NK-92 treated with Interleukin-12 subunit alpha and Interleukin-12 subunit beta, amount 100 ng/mL, for 24 hours (cell line): ENCODE measurements at places on chromosomes 16 and 17.

DNA sequence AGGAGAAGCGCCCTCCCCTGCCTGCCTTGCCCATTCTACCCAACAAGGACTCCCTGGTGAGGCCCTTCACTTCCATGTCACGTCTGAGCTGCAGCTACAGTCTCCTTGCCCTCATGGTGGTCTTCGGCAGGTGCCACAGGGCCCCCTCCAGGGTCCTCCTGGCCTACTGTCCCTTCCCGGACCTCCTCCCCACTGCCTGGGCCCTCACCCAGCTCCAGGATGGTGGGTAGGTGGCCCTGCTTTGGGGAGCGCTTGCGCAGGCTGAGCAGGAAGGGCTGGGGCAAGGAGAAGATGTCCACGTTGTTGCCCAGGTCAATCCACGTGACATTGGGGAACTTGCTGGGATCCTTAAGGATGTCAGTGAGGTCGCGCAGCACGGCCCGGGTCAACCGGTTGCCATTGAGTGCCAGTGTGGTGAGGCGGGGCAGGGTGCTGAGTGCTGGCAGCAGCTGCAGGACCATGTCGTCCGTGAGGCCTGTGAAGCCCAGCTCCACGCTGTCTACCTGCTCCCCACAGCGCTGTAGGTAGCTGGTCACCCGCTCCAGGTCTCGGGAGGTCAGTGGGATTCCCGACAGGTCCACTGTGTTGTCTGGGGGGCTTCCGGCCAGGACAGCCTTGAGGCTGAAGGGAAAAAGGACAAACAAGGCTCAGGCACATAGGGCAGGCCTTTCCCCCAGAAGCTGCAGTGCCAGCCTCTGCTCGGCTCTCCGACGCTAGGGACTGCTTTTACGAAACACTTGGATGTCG is 28.3 kb downstream of the TRPV2 start:
- DNase-seq: no peak

DNA sequence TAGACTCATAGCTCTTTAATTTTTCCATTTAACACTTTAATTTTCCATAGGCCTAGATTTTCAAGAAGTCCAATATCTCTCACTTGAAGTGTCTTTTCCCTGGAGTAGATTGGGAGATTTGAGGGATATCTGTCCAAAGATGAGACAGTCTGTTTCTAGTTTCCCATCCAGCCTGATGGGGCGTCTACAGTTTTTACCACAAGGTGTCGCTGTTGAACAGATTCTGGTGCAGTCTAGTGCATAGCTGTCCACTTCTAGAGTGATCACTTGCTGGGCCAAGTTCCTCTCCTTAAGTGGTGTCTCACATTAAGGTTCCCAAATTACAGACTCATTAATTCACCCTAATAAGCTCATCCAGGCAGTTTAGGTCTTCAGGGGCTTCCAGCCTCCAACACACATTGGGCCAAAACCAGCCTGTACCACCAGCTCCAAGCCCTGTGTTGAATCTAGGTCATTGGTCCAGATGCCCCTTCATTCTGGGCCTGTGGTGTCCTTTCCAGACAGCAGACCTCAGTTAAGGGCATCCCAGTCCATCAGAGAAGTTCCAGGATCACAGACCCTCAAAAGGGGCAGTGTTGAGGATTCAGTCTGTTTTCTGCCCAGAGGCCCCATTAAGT is 9.4 kb downstream of the SNX20 start:
- DNase-seq: no peak

DNA sequence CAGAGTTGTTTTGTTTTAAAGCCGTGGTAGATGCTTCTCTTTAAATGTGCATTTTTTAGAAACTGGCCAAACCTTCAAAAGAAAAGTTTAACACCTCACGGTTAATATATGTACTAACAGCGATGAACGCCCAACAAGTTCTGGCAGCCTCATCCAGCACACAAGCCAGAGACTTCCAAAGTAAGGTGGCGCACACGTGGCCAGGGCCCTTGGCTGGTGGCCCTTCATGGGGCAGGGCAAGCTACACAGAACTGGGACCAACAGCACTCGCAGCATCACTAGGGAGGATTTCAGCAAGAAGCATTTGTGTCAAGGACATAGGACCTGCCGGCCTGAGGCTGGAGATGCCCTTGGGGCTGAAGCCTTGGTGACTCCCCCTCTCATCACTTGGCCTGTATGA is 23.4 kb downstream of the CYB5D2 start:
- no peak for DNase-seq

- peak; percentile 11 for DNase-seq
These were observed 22.7 kb downstream of the PEMT start for GRCh38 chr17:17568772-17569195.

- no peak for DNase-seq
These were observed 27.6 kb downstream of the ELAC2 start for GRCh38 chr17:12990041-12990808.

GRCh38 chr16:57621521-57622271 is 6.7 kb upstream of the ADGRG1 start:
- DNase-seq: no peak

- DNase-seq: no peak
These were observed 18.8 kb downstream of the CMIP start for GRCh38 chr16:81463296-81463890.

DNA sequence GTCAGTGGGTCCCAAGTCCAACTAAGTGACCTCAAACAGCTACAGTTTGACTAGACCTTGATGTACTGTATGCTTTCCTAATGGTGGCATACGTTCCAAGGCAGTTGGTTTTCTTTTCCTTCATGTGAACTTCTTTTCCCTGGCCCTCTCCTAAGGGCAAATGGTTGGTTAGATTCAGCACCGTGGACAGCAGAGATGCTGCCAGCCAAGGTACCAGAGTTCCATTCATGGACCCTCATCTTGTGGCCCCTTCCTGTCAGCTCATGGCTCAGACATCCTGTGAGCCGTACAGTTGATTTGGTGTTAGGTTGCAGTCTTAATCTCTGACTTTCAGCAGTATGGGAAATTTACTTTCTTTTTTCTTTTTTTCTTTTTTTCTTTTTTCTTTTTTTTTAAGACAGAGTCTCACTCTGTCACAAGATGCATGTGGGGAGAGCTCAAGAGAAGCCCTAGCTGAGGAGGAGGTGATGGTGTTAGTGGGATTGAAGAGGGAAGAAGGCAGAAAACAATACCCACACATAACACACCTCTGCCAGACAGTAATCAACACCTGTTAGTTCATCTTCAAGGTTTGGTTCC is 122.4 kb downstream of the USP31 start:
- DNase-seq: no peak

- no peak for DNase-seq
These were observed 8.5 kb downstream of the G6PC1 start for GRCh38 chr17:42908872-42909700.

DNA sequence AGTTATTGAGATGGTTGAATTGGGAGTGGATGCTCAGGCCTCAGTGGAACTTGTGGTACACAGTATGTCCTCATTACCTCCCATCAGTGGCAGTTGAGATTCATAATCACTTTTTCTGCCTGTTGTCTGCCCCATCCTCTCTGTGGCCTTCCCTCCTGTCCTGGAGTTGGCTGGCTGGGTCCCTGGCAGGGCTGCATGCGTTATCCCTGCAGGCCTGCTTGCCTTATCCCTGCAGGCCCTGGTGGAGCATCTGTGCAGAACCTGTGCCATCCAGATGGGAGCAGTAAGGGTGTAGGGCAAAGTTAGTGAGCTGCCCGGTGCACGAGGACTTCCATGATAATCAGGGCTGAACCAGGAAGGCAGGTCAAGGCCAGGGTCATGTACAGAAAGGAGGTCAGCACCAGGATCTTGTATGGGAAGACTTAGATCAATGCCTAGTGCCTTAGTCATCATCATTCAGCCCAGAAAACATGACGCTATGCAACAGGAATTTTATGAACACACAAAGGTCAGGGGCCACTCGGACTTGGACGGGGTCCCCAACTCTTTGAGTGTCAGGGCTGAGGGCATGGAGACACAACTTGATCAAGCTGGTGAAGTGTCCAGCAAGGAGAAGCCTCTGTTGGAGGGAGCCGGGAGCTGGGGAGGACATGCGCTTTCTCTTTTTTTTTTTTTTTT is 47.2 kb downstream of the ABCC1 start:
- DNase-seq: no peak

GRCh38 chr16:84226026-84226425 is 13.8 kb downstream of the KCNG4 start:
- no peak for DNase-seq

DNA sequence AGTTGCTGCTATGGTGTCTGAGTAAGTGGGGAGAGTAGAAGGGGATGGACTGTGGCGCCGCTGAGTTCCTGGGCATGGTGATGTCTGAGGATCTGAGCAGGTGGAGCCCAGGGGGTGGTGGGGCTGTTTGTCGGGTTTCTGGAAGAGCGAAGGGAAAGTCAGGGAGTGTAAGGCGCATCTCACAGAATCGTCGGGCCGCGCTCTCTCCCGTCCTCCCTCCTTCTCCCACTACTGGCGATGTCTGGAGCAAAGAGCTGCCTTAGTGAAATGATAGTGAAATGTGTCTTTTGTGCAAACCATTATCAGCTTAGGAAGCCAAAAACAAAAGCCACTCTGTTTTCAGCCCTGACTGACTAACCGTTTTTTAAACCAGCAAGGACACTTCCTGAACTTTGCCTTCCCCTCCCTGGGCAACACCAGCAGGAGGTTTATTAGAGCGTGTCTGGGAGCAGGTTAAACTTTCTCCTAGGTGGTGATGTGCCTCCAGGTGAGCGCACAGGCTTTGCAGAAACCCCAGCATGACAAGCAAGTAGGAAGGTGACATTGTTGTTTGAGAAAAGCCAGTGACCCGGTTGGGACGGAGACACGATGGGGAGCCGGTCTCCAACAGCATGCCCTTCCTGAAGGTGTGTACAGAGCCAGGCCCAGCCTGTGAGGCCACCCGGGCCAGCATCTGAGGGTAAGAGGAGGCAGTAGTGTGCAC is 49.1 kb downstream of the RAB11FIP3 start:
- no peak for DNase-seq

GRCh38 chr17:78940708-78941107 is 15.5 kb upstream of the TIMP2 start:
- DNase-seq: no peak

DNA sequence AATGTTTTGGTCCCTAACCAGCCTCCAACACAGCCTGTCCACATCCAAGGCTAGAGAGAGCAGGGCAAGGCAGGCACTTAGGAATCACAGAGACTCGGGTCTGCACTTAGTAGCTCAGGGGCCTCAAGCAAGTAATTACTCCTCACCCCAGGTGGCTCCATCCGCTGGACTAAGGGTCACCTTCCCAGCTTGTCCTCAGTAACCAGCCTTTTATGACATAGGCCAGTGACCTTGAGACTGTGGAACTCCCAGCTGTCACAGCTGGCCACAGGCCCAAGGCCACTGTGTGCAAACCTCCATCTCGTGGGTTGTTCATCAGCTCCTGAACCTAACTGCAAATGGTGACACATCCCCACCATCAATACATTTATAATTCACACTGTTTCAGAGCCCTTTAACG is 68.6 kb downstream of the CDYL2 start:
- DNase-seq: no peak

- no peak for DNase-seq
These were observed 401.0 kb downstream of the SNX29 start for GRCh38 chr16:12377497-12377896.

- no peak for DNase-seq
These were observed 25.7 kb upstream of the TOX3 start for GRCh38 chr16:52572656-52573055.

DNA sequence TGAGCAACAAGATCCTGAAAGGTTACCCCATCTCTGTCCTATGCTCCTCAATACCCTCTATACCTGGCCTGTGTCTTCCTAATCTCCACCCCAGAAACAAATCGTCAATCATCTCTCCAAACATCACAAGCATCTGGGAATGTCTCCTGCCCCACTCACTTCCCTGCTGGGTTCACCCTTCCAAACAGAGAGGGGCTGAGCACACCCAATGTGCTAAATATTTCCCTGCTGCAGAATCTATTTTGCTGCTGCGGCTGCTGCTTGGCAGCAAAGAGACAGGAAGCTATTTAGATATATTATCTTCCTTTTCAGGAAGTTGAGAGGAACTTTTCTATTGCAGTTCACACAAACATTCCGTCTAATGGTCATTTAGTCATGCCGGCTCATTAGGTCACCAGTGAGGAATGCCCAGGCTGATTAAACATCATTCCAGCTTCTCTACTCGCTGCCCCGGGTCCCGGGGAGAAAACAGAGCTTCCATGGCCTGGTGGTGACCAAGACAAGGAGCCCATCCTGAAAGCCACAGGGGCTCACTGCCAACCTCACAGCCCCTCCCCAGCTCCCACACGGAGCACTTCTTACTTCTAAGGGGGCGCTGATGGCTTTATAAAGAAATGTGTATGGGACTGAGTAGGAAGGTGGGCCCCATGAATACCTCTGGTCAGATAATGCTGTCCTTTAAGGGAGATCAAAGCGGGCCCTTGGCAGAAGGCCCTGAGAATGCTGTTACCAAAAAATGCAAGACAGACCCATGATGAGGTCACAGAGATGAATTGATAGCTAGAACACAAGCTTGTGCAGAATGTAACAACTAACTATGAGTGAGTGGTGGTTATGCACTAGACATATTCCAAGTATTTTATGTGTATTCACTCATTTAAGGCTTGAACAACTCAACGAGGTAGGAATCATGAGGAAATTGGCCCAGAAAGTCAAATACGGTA is 218.3 kb downstream of the SOX9 start:
- no peak for DNase-seq

- no peak for DNase-seq
These were observed 17.3 kb upstream of the CLEC18B start for GRCh38 chr16:74438492-74438979.

DNA sequence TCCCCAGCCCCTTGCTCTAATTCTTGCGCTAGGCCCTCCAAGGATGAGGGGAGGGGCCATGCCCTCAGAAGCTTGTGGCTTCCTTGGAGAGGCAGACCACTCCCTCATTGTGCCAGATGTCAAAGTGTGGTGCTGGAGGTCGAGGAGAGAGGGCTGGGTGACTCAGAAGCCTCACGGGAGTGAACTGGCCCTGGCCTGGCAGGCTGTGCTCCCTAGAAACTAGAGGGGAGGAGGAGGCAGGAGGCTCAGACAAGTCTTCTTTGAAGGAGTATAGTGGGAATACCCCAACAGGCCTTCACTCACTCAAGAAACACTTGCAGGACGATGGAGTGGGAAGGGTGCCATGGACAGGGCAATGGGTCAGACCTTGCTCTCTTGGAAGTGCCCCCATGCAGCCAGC is 18.5 kb downstream of the ANKRD40 start:
- no peak for DNase-seq
